ENCODE measurements at places on chromosomes 7 and 10.

DNA sequence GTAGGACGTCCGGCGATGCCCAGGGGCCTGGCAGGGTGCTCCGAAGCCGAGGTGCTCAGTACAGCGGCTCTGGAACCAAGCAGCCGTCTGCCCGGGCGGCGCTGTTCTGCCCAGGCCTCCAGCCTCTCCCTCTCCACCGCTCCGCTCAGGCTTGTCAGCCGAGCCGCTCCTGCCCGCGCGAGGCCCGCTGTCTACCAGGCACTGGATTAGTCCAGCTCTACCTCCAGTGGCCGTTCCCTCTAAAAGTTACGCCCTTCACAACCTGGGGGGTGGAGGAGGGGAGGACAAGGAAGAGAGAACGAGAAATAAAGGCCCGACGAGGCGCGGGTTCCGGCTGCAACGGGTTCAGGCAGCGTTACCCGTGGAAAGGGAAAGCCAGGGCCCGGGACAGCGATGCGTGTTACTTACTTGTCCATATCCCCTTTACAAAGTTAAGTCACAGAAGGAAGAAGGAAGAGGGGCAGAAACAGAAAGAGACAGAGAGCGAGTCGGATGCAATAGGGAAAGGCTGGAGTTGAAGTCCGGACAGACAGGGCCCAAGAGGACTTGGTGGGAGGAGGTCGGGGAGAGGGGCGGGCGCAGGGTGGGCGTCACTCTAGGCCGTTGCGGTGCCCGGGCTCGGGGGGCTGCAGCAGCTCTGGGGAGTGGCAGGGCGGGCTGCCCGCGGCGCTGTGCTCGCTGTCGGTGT is 2.8 kb downstream of the SP8 start:
- DNase-seq = no peak

DNA sequence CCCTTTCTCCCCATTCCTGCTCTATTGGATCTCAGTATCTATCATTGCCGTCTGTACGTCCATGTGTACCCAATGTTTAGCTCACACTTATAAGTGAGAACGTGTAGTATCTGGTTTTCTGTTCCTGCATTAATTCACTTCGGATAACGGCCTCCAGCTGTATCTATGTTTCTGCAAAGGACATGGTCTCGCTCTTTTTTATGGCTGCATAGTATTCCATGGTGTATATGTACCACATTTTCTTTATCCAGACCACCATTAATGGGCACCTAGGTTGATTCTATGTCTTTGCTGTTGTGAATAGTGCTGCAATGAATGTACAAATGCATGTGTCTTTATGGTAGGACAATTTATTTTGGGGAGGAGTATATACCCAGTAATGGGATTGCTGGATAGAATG is 94.4 kb upstream of the MPP7 start:
- DNase-seq = no peak

DNA sequence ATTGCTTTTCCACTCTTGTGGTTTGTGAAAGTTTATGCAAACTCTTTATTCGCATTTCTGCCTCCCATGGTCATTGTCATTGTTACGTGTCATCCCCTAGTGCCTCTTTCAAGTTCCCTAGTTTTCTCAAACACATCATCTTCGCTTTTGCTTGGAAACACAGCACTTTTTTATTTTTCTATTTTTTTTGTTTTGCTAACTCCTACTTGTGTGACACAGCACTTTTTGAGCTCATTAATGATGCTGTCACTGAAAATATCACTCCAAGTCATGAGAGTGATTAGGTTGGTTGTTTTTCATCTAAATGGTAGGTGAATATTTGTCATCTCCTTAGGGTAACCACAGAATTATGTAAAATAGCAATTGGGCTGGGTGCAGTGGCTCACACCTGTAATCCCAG is 8.5 kb upstream of the STX1A start:
- no peak for DNase-seq

GRCh38 chr10:62384057-62384446 is 9.9 kb downstream of the ZNF365 start:
- no peak for DNase-seq

GRCh38 chr7:143042790-143043271 is 9.3 kb upstream of the OR6V1 start:
- no peak for DNase-seq

- DNase-seq = no peak
Measured at GRCh38 chr7:1062296-1063294, 18.2 kb downstream of the GPR146 start.

GRCh38 chr7:20007510-20007909 is 209.7 kb downstream of the MACC1 start:
- DNase-seq = no peak

DNA sequence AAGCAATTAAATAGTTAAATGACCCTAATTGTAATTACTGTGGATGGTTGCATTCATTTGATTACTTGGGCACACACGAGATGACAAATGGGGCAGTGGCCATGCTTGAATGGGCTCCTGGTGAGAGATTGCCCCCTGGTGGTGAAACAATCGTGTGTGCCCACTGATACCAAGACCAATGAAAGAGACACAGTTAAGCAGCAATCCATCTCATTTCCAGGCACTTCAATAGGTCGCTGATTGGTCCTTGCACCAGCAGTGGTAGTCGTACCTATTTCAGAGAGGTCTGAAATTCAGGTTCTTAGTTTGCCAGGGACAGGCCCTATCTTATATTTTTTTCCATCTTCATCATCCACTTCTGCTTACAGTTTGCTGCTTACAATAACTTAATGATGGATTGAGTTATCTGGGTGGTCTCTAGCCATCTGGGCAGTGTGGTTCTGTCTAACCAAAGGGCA is 8.3 kb downstream of the PCBD1 start:
- no peak for DNase-seq

GRCh38 chr7:85426487-85426960 is 239.7 kb upstream of the SEMA3D start:
- no peak for DNase-seq

DNA sequence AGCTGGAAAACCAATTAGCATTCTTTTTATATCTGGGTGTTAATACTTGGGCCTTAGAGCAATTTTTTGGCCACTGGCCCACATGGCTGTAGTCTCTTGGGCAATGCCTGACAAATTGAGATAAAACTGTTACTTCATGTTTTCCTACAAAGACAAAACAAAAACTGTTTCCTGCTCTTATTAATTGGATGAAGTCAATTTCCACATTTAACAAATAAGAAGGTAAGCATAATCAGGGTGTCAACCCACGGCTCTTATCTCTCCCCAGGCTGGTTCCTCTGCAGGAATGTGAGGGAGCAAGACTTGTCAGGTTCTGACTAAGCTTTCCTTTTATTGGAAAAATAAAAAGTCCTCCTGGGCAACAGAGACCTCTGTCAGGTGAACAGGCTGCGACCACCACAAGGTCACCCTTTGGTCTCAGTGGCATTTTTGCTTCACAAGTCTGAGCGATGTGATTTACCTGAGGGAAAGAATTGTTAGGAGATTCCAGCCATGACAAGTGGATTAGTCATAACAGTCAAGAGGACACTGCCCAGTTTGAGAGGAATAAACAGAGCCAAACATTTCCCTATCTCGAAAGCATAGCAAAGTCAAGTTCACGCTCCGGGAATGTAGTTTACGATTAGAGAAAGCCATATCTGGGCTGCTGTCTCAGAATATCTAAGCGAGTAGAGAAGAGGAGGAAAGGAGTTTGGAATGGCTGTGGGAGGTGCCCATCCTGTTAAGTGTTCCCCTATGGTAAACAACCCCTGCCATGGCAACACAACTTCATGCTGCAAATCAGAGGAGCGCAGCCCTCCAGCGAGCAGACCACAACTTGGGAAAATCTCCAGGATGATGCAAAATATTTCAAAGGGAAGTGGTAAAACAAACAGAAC is 144.4 kb downstream of the TES start:
- DNase-seq = peak; percentile 68

- DNase-seq = no peak
Measured at GRCh38 chr7:122803323-122803722, 82.9 kb downstream of the CADPS2 start.

Measured in brain pericyte (primary cell).